Trophoblast cell (in vitro differentiated cells and primary cell): ENCODE measurements at places on chromosomes 13 and 19.

GRCh38 chr19:485583-486236 lies 10.6 kb upstream of the MADCAM1 start:
- no peak overlapping the region for H3K4me3 ChIP-seq
- no peaks in the 10 kb centered on the region for H3K36me3 ChIP-seq
- peak overlapping the region; percentile 30 for H3K27ac ChIP-seq

- H3K27ac ChIP-seq, result no peak overlapping the region
- no peaks in the 10 kb centered on the region for H3K36me3 ChIP-seq
- H3K27me3 ChIP-seq, result no peaks in the 10 kb centered on the region
- peaks cover 2% of the 10 kb centered on the region for H3K4me1 ChIP-seq
- DNase-seq, result no peak
- H3K4me3 ChIP-seq, result no peak overlapping the region
Measured at GRCh38 chr13:64556376-64556775, 2673.8 kb downstream of the PCDH9 start.

GRCh38 chr19:31546205-31546960 lies 197.1 kb upstream of the TSHZ3 start:
- no peak overlapping the region for H3K4me3 ChIP-seq
- DNase-seq, result no peak
- no peaks in the 10 kb centered on the region for H3K4me1 ChIP-seq
- no peaks in the 10 kb centered on the region for H3K27me3 ChIP-seq
- no peak overlapping the region for H3K27ac ChIP-seq

GRCh38 chr13:110638257-110638656 lies 22.9 kb downstream of the NAXD start:
- no peak overlapping the region for H3K4me3 ChIP-seq
- no peaks in the 10 kb centered on the region for H3K27me3 ChIP-seq
- no peak for DNase-seq
- H3K27ac ChIP-seq, result no peak overlapping the region

GRCh38 chr13:102097708-102098107 lies 304.1 kb downstream of the FGF14 start:
- H3K36me3 ChIP-seq, result no peaks in the 10 kb centered on the region
- no peak overlapping the region for H3K27ac ChIP-seq
- H3K4me1 ChIP-seq, result no peaks in the 10 kb centered on the region
- DNase-seq, result no peak
- peak overlapping the region; percentile 10 for H3K4me3 ChIP-seq

DNA sequence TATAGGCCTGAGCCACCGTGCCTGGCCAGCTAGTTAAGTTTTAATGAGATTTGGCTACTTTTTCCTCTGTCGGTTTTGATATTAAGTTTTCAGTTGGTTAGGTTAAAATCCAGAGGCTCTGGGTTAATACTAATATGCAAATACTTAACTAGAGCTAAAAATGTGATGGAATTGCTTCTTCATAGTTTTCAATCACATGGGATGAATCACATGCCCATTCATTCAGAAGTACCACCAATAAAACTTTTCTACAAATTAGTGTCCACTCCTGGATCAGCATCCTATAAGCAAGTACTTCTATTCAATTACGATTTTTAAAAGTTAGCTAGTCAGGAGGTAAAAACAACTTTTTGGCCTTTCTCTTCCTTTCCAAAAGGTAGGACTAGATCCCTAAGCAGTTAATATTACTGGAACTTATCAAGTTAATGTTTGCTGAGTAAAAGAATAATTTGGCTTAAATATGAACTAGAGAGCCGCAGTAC lies 4.3 kb downstream of the SLC25A30 start:
- no peak overlapping the region for H3K27ac ChIP-seq
- peaks cover 2% of the 10 kb centered on the region for H3K36me3 ChIP-seq
- no peaks in the 10 kb centered on the region for H3K27me3 ChIP-seq
- no peak overlapping the region for H3K4me3 ChIP-seq
